ENCODE measurements at places on chromosomes 2 and 18.
A peak's percentile ranks its signal among the peaks of the same experiment; 100 is the strongest.

DNA sequence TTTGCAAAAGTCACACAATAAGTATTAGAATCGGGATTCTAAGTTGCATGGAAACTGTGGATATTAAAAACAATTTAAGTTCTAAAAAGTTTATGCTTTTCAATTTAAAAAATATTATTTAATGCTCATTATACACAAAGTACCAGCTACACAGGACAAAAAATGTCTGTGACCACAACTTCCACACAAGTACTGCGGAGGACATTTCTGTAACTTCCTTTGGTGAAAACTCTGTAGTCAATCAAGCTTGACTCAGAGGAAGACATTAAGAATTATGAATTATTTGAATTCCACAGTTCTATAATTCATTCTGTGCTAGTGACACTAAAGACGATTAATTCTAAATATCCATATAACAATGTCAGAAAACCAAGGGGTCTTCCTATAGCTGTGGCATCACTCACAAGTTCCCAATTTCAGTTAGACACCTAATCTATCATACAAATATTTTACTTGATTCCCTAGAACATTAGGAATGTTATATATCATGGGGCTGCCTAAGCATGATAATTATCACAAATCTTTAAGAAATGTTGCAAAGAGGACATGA is 120.5 kb downstream of the AFF3 start:
- DNase-seq: no peak

GRCh38 chr2:174761837-174762236 is 2.4 kb downstream of the CHRNA1 start:
- no peak for DNase-seq

DNA sequence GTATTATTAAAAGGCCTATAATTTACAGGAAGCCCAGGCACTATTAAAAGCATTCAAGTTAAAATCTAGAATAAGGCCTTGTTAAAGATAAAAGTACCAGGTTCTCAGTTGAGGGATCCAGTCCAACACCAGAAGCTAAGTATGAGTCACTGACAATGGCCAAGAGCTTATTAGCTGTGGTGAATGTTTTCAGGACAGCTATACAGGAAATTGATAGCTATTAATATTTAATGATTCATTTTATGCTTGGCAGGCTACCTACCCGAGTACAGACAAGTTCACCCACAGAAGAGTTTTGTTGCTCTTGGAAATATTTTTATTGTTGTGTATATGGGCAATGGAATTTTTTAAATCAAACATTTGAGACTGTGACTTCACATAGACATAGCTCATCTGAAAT is 729.6 kb upstream of the ZNF804A start:
- no peak for DNase-seq

DNA sequence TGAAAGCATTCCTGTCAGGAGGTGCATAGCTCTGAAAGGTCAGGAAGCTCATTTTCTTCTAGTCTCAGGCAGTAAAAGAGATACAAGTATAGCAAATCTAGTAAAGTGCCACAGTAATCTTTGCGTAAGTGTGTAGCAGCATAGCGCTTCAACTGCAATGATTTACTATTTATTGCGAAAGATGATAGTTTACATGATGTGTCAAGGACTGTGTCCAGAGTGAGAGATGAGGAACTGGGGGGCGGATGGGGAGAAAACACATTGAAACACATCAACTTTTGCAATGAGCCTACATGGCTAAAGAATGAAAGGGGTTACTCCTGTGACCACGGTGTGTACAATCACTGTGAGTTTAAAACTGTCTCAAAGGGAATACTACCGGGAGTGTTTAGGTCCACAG is 644.4 kb downstream of the GALR1 start:
- DNase-seq: no peak

DNA sequence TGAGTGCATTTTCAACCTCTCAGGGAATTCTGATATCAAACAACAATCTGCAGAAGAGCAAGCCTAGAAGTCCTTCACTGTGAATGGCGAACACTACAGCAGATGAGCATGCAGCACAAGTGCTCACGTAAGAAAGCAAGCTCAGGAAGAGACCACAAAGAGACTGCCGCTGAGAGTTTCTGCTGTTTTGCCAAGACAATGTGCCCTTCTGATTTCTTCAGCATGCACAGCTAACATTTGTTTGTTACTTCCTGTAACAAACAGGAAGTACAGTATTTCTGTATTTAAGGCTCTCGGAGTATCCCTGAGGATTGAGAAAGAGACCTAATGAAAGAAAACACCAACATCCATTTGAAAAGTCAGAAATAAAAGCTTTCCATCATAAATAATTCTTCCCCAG is 45.9 kb downstream of the MBOAT2 start:
- DNase-seq: no peak

- no peak for DNase-seq
Observed at GRCh38 chr2:170517538-170517937, 197.6 kb upstream of the SP5 start.

DNA sequence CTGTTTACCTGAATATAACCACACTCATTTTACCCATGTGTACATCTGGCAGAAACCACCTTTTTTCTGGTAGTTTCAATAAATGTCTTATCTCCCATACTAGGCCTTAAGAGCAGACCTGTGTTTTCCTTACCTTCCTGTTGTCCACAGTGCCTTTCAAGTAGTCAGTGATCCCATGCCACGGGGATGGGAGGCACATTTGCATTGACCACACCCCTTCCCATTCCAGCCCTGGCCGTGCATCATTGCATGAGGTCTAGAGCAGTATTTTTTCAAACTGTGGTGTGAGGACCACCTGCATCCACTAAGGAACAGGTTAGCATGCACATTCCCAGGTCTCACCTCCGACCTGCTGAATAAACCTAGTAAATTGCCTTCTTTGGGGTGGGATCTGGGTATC is 165.2 kb upstream of the FOSL2 start:
- no peak for DNase-seq

- no peak for DNase-seq
Observed at GRCh38 chr2:43207553-43208300, 18.7 kb downstream of the ZFP36L2 start.

DNA sequence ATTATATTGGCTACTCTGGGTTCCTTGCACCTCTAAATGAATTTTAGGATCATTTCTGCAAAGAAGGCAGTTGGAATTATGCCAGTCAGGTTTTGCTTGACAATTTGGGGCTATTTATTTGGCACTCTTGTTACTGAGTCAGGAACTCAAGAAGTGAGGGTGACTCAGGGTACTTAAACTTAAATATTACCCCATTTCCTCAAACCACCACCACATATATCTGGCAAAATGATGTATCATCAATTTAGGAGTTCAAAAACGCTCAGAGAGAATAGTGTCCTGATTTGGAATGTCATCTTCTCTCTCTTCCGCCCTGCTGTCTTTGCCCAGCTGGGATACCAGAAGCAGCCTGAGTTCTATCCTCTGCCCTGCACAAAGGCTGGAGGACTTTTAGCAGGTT is 2.4 kb upstream of the THNSL2 start:
- DNase-seq: no peak

DNA sequence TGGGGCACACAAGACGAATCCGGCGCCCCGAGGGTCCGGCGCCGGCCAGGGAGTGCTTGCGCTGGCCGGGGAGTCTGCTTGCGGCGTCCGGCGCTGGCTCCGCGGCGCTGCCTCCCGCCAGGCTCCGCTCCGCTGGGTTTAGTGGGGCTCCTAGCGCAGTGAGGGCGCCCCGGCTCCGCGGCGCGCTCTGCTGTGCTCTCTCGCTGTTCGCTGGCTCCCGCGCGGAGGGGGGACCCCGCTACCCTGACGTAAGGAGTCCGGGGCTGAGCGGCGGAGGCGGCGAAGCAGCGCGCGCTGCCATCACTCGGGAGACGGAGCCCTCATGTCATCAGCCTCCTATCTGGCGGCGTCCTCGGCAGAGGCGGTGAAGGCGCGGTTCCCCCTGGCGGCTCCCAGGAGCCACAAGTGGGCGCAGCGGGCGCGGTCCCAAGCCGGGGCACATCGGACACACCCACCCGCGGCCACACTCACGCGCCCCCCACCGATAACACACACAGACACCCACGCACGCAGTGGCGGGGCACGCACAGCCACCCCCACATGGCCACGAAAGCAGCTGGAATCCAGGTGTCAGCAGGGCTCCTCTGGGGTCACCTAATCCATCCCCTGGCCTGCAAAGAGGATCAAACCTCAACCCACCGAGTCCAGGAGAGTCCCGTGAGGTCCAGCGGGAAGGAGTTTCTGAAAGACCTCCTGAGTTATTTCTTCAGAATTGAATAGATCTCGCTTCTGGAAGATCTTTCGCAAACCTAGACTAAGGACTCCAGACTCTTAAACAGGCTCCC is at the start of gene C1QL2:
C1QL2 (minus strand) TSS at position 189 of the 785 bp plus-strand sequence. CDS start 482 bp downstream, outside the sequence.
- no peak for DNase-seq

DNA sequence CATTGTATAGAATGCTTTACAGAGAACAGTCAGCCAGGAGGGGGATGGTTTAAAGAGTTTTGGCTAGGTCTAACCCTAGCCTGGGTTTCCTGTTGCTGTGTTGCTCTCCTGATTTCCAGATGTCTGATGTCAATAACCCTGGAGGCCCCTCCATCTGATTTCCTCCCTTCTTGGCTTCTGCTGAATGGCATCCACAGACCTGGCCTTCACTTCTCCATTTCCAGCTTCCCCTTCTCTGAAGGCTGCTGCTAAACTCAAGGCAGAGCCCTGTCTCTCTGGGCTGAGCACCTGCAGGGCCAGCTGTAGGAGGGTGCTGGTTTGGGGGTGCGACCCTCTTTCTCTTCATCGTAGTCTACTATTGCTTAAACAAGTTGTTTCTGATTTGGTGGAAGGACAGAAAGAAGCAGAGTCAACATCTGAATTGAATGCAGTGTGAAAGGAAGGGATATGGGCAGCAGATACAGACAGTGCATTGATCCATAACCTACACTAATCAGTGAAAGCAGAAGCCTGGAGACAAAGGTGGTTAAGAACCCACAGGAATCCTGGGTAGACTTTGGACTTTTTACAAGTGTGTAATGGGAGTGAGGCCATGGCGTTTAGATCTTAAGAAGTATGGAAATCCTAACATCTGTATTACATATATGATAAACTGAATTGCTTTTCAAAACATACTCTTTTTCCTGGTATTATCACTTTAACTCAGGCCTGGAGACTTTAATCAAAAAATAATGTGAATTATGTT is 153.6 kb downstream of the HRH4 start:
- DNase-seq: no peak

- no peak for DNase-seq
Observed at GRCh38 chr2:192148241-192148619, 46.5 kb downstream of the TMEFF2 start.

DNA sequence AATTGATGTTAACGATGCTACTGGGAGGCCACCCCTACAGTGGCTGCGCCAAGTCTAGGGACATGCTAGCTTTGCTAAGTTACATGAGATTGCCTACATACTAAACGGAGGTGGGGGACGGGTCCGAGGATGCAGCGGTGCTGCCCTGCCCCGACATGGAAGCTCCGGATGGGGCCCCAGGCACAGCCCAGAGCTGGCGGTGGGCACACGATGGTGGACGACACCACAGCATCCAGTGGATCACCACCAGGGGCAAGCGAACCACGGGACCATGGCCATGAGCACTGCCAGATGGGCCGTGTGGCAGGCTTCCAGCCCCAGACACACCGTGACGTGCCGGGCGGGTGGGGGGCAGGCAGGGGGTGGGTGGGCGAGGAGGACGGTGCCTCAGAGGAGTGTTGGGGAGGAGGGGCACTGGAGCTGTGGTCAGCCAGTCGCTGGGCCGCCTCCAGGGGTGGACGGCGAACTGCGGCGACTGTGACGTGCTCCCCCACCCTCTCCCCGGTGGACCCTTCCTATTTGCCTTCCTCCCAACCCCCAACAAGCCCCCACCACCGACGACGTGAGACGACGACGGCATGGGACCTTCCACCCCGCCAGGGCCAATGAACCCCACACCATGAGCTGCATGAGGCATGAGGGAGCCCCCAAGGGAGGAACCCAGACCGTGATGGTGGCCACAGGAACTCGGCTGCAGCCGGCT is 90.6 kb upstream of the ANKRD30BL start:
- DNase-seq: no peak

DNA sequence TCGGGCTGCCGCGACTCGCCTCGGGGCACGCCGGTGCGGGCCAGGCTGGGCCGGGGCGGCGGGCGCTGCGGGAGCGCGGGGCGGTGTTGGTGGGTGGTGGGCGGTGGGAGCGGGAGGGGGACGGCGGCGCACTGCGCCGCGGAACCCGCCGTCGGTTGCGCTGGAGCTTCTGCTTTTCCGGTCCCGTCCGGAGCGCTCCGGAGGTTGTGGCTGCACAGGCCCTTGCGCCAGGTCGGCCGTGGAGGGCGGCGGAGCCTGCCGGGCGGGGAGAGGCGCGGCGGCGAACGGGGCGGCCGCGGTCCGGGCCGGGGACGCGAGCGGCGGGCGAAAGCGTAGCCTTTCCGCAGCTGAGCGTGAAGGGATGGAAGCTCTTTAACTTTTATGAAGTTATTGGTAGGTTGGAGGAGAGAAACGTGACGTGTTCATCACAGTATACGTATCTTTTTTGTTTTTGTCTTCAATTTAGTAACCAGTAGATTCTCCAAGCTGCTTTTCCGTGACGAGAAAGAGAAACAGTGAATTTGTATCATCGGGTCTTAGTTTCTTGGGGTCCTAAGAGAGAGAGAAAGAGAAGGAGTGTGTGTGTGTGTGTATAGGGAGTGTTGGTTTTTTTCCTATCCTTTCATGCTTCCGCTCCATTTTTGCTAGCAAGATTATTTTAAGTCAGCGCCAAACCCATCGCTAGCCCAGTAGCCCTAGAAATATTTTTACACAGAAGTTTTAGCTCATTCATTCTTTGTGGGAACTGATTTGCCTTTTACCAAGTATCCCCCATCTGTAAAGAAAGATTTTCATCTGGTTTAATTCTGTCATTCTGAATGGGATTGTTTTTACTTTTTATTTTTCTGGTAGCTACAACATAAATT is 535 bp downstream of the ATG4B start:
- peak; percentile 33 for DNase-seq

GRCh38 chr2:232330068-232330999 is 48.2 kb upstream of the ALPP start:
- no peak for DNase-seq

- no peak for DNase-seq
Observed at GRCh38 chr18:22172120-22172582, 2.8 kb downstream of the GATA6 start.

- DNase-seq: no peak
Observed at GRCh38 chr2:70923378-70924015, 12.2 kb upstream of the ATP6V1B1 start.

GRCh38 chr18:10252952-10253705 is 201.3 kb upstream of the APCDD1 start:
- DNase-seq: no peak

DNA sequence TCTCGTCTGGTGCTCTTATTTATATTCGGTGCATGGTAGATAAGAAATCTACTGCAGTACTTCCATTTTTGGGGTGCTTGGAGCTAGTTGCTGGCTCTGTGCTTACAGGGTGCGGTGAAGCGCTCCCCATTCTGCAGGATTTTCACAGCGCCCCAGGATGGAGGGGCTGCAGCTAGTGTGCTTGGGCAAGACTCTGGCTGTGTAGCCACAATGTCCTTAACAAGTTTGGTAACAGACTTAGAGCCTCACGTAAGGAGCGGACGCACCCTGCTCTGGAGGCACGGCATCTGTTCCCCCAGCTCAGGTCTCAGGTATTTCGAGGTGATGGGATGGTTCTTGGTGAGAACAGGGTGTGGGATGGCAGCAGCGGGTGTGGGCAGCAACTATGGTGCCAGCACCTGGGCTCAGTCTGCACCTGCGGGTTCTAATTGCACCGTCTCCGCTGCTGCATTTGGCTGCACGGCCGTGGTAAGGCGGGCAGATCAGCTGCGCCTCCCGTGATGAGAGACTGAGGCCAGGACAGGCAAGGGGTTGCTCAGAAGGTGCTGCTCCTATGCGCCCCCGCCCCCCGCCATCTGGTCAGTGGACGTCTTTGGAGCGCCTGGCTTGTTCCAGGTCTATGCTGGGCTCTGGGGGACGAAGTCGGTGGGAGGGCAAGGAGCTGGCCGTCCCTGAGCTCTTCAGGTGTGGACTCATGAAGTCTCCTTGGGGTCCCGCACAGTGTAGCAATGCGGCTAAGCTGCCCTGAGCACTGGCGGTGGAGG is 20.1 kb upstream of the ALLC start:
- DNase-seq: no peak

All from fibroblast of villous mesenchyme (primary cell).